ENCODE measurements at places on chromosomes 6 and 20.
A peak's percentile ranks its signal among the peaks of the same experiment; 100 is the strongest.

DNA sequence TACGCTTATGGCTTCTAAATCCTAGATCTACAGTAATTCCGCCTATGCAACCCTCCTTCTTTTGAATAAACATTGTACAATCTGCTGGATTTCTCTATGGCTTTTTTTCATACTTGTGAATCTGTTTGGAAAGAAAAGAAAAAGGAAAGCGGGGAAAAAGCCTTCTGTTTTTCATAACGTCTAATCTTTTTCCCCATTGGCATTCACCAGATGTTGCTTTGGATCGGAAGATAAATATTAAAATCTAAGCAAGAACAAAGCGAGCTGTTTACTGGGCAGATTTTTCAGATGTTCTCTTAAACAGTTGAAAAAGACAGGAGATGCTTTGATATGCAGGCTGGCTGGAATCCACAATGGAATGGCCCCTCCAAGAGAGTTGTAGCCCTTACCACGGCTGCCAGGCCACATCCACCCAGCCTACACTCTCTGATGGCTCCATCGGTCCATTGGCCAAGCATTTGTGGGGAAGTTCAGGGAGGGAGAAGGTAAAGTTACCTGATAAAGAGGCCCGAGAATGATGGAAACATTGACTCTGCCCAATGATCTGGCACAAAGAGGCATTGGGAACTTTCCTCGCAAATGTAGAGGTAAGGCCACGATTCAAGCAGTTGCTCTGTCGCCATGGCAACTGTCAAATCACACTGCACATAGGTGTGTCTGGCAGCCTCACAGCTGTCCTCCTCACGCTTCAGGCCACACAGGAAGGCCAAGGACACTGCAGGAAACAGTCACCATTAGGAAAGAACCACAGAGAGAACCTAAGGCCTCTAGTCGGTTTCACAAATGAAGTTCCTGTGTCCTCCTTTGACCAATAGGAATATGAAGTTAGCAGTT is 70.3 kb downstream of the PKHD1 start:
- no peak for DNase-seq

DNA sequence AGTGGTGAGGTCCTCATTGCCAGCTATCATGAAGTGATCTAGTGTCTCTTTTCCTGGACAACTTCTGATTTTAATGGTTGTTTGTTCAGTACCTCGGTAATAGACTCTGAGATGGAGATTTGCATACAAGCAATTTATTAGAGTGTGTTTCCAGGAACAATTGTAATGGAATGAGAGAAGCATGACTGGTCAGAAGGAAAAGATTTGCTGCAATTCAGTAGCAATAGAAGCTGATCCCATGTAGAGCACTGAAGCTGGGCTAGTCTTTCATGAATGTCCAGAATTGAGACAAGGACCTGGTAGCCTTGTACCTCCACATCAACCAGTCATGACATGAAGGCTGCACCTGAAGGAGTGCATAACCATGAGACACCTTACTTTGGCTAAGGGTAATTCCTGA is 526.5 kb downstream of the NKAIN2 start:
- DNase-seq = no peak

DNA sequence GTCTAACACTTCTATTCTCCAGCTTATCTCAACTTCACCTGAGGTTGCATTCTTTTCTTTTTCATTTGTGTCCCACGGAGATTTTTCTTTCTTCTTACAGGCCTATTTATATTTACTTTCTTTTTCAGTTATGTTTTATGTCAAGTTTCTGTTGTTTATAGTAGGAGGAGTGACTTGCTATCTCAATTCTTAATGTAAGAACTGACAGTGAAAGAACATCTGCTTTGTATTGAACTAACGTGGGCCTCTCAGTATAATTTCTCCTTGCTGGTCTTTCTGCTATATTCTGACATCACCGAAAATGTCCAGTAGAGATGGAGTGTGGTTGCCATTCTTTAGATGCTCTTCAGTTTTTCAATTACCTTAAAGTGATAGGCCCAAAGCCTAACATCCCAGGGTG is 521.7 kb downstream of the EPM2A start:
- DNase-seq = no peak

DNA sequence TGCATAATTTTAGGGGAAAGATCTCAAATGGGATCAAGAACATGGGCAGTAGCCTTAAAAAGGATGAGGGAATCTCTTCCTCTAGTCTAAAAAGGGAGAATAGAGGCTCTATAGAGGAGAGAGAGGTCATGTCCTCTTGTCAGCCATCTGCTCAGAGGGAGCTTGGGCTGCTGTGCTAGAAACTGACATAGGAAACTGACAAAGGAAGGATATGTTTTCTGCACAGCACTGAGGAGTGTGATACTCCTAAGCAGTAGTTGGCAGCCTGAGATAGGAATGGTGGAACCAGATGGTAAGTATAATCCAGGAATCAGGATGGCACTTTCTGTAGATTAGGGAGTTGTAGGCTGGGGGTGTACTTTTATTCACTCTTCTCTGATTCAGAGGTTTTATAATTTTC is 59.2 kb downstream of the PTPRA start:
- no peak for DNase-seq

GRCh38 chr6:43773050-43773979 is 3.3 kb downstream of the VEGFA start:
- peak; percentile 90 for DNase-seq

DNA sequence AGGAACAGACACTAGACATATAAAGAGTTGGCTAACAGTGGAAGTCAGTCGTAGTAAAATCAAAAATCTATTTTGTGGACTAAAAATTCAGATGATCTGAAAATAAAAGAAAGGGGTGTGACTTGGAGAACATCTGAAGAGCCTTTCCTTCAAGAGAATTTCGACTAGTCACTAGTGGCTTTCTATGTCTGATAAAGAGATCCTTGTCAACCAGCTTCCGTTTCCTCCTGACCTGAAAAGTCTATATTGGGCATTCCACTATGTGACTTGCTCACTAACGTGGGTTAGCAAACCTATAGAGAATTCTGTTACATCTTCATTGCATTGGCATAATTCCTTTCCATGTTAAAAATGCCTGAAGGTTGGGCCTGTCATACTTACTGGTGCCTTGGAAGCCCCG is 25.9 kb downstream of the TRAF3IP2 start:
- DNase-seq = no peak

- no peak for DNase-seq
These were observed 475.6 kb upstream of the CHD6 start for GRCh38 chr20:42093542-42094440.

- no peak for DNase-seq
These were observed 5.0 kb upstream of the GABRR1 start for GRCh38 chr6:89221971-89222711.

DNA sequence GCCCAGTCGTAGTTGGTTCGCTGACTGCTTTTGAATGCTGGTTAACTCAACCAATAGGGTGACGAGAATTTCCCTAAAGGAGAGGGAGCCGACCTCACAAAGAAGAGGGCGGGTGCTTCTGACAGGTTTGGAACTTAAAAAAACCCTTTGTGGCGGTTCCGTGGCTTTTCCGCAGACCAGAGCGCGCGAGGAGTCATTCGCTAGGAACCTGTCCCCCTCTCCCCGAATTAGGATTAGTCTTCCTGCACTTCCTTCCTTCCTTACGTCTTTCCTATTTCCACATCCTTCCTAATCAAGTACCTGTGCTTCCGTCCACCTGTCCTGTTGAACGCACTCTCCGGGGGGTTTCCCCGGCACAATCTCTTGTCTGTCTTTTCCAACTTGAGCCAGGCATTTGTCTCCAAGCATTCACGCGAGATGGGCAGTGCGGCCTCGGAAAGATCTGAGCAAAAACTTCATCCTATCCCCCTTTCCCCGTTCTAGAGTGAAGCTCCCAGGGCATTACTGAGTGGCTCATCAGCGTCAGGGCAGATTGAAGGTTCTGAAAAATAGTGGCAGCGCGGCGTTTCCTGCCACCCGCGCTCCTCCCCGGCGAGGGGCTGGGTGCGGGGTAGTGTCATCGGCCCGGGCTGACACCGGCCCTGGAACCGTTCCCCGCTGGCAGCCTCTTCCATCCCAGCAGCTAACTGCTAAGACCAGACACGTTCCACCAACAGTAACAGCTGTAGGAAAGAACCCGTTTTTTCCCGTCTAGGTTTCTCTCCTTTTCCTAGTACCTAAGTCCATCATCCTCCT is 1.5 kb upstream of the STXBP5 start:
- peak; percentile 84 for DNase-seq

GRCh38 chr20:46683939-46684750 is 5.1 kb downstream of the TP53RK start:
- peak; percentile 68 for DNase-seq

DNA sequence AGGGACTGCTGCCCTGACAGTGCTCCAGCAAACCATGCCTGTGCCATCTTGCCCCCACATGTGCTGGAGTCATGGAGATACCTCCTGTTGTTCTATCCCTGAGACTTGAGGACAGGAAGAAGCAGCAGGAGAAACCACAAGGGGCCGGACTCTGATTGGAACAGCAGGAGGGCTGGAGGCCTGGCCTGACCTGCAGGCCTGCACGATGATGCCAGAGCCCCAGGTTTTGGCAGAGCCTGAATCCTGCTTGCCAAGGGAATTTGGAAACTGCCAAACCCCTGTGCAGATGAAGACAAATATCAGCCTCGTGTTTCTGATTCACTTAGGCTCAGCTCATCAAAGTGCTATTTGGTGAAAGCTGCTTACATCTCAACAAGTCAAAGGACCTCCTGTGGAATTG is 177.6 kb downstream of the MAFB start:
- DNase-seq = no peak

GRCh38 chr20:24651171-24651975 is 181.9 kb downstream of the SYNDIG1 start:
- no peak for DNase-seq

- DNase-seq = no peak
These were observed 84.2 kb upstream of the ZNFX1 start for GRCh38 chr20:49361862-49362660.

DNA sequence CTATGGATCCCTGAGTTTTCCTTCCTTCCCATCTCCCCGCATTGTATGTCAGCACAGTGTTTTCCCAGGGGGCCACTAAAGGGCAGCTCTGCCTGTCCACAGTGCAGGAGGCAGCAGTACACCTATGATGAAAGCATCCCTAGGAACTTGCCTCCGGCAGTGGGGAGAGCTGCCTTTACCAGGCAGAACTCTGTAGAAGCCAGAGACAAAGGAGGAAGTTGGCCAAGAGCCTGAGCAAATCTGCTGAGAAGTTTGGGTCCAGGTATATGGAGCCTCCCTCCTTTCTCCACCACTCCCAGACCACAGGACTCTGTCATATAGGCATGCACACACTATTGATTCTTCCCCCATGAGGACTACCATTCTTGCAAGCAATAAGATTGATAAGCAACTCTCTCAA is 282.7 kb downstream of the TBC1D7 start:
- DNase-seq = no peak

GRCh38 chr20:61588411-61589385 is 336.6 kb downstream of the CDH4 start:
- DNase-seq = peak; percentile 72

All from H7 (cell line).